ENCODE measurements at places on chromosomes 3 and 15. TPM values are rescaled to one million over a fixed set of nuclear protein-coding genes. Genes with fewer than 3 reads are reported as not detected.

DNA sequence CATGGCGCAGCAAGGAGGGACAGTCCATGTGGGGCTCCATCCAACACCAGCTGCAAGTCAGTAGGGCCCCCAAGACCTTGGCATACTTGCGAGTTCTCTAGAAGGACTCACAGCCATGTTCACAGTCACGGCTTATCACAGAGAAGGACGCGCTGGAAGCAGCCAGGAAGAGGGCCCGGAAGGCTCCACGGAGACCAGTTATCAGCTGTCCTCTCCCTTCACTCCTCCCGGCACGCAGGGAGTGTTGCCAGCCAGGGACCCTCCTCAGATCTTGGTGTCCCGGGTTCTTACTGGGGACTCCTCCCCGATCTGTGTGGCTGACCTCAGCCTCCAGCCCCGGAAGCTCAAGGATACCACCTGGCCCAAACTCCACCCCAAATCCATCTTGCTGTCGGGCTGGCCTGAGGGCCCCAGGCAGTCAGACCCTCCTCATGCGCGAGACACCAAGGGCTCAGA is 68.0 kb downstream of the SLTM start:
- H3K27ac ChIP-seq = no peak overlapping the region
- no peaks in the 10 kb centered on the region for H3K4me1 ChIP-seq
- no peaks in the 10 kb centered on the region for H3K36me3 ChIP-seq
- no peak overlapping the region for H3K4me3 ChIP-seq

The IGF2BP2 gene
- 143 TPM for total RNA-seq

DNA sequence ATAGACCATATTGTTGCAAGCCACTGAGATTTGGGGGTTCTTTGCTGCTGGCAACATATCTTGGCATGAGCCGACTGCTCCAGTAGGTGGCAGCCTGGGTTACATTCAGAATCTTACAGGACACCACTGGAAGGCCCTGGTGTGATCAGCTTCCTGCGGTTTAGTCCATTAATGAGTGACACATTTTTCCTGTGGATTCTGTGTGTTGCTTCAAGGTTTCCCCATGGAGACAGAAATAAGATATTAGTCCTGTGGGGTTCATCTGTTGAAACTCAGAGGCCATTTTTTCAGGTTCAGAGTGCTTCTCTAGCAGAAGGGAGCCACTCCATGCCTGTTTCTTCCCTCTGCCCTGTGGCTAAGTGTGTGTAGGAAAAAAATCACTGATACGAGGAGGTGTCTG is 116.2 kb downstream of the MFSD1 start:
- peaks cover 13% of the 10 kb centered on the region for H3K27me3 ChIP-seq
- no peak overlapping the region for H3K27ac ChIP-seq
- no peaks in the 10 kb centered on the region for H3K4me1 ChIP-seq
- no peak overlapping the region for H3K4me3 ChIP-seq

- peak overlapping the region; percentile 92 for H3K4me3 ChIP-seq
- DNase-seq = no peak
- no peaks in the 10 kb centered on the region for H3K27me3 ChIP-seq
- peaks cover 17% of the 10 kb centered on the region for H3K36me3 ChIP-seq
- H3K4me1 ChIP-seq = no peaks in the 10 kb centered on the region
These were observed 631 bp upstream of the MFGE8 start for GRCh38 chr15:88913850-88914169.

The ADAMTS17 gene
- 2.7 TPM for total RNA-seq

The RHO gene
- total RNA-seq = not detected

DNA sequence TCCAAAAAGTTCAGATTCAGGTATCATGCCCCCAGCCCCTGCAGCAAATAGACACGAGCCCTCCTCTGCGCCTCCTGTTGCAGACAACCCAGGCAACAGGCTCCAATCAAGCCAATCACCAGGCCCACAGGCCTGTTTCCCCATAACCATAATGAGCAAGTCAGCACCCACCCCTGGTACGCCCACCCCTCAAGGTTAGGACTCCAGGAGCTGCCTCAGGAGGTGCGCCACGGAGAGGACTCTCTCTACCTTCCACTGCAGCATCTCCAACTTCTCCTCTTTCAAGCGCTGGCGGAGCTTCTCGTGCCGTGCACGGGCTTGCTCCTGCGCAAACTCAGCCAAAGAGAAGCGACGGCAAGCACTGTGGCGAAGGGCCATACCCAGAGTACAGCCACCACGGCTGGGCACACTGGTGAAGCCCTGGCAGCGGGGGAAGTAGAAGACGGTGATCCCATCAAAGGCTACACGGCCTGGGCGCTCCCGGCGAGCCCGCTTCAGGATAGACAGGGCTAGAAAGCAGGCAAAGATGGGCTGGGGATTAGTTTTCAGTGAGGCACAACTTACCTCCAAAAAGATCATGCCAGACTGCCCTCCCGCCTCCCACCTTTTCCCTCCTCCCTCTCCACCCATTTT is 8.5 kb downstream of the CSRNP1 start:
- peaks cover 24% of the 10 kb centered on the region for H3K4me1 ChIP-seq
- peaks cover 79% of the 10 kb centered on the region for H3K36me3 ChIP-seq
- peak; percentile 43 for DNase-seq
- H3K4me3 ChIP-seq = no peak overlapping the region
- H3K27me3 ChIP-seq = no peaks in the 10 kb centered on the region
- no peak overlapping the region for H3K27ac ChIP-seq

DNA sequence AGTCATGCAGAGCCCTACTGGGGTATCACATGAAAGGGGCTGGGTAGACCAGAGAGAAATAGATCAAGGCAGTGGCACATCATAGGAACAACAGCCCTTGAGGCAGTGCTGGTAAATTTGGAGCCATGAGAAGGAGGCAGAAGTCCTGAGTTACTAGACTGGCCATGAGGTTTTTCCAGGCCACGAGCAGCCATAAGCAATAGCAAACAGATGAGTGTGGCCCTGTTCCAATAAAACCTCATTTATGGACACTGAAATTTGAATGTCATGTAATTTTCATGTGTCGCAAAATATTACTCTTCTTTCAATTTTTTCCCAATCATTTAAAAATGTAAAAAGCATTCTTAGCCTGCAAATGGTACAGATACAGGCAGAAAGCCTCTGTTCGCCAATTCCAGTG is 28.1 kb upstream of the LRRN1 start:
- H3K27ac ChIP-seq = no peak overlapping the region
- no peaks in the 10 kb centered on the region for H3K4me1 ChIP-seq
- no peak for DNase-seq
- H3K36me3 ChIP-seq = no peaks in the 10 kb centered on the region
- H3K4me3 ChIP-seq = no peak overlapping the region
- no peaks in the 10 kb centered on the region for H3K27me3 ChIP-seq

DNA sequence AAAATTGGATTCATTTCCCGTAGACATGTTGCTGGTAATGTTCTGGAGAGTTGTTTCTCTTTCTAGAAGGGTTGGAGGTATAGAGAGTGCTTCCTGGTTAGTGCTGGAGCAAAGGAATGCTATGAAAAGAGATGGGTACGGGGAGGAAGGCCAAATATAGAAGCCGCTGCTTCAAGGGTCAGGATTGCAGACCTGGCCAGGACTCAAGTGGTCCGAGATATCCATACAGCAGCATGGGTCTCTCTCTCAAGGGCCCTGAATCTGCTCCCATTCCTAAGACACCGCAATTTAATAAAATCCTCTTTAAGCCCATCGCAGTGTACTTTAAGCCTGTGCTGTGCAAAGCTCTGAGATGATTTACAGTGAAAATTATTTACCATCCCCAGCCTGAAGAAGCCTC is 287.0 kb downstream of the FAM43A start:
- H3K27me3 ChIP-seq = no peaks in the 10 kb centered on the region
- no peaks in the 10 kb centered on the region for H3K4me1 ChIP-seq
- H3K27ac ChIP-seq = no peak overlapping the region

The CRABP1 gene
- 118 TPM for total RNA-seq

GRCh38 chr3:127038466-127038865 is 55.6 kb downstream of the PLXNA1 start:
- no peaks in the 10 kb centered on the region for H3K27me3 ChIP-seq
- H3K4me3 ChIP-seq = no peak overlapping the region
- peaks cover under 1% of the 10 kb centered on the region for H3K4me1 ChIP-seq
- DNase-seq = no peak

Data from endodermal cell (in vitro differentiated cells).